ENCODE measurements at places on chromosomes 7 and 10.

- DNase-seq, result no peak
Measured at GRCh38 chr10:88989824-88990383, 694 bp upstream of the FAS start.

GRCh38 chr7:38232502-38233366, 40.7 kb downstream of the TARP start:
- no peak for DNase-seq

- no peak for DNase-seq
Measured at GRCh38 chr7:26664735-26665416, 199.5 kb downstream of the SKAP2 start.

DNA sequence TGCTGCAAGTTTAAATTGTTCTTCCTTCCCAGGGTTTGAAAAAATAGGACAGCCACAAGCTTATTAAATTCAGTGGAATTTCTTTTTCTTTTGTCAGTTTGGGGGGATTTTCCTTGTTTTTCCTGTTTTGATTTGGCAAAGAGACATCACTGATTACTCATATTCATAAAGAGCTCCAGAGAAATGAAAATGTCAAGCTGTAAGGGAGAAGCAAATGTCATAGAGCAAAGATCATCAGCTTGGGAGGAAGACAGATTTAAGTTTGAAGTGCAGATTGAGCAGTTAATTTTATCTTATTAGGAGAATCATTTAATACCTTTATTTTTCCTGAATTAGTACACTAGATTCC, 255.8 kb upstream of the PHYHIPL start:
- DNase-seq, result no peak

DNA sequence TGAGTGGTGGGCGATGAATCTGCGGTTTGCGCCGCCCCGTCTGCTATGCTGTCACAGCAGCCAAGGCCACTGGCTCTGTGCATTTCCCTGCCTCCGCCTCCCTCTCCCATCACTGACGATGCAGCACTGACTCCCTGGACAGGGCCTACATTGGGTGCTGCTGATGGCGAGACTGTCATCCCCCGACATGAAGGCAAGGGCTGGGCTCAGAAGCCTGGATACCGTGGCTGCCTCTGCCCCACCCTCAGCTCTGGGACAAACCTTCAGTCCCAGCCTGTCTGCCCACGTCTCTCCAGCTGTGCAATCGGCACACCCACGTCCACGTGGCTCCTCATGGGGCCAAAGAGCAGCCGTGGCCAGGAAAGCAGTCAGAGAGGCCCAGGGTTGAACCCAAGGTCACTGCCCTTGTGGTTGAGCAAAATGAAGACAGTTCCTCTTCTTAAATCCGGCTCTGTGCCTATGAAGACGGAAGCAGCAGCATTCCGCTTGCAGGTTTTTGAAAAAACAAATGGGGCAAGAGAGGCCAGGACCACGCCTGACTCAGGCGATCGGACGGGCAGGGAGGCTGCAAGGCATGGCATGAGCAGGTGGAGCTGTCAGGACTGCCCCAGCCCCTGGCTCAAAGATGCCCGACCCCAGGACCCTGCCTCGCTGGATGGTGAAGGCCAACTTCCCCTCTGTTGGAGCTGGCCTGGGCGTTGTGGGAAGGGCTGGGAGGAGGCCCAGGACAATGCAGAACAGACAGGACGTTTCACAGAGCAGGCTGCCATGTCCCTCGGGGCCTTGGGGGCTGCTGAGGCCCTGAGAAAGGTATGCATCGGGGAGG, 517.5 kb downstream of the DNAJB6 start:
- DNase-seq, result no peak

- no peak for DNase-seq
Measured at GRCh38 chr10:89550509-89550908, 15.1 kb upstream of the SLC16A12 start.

DNA sequence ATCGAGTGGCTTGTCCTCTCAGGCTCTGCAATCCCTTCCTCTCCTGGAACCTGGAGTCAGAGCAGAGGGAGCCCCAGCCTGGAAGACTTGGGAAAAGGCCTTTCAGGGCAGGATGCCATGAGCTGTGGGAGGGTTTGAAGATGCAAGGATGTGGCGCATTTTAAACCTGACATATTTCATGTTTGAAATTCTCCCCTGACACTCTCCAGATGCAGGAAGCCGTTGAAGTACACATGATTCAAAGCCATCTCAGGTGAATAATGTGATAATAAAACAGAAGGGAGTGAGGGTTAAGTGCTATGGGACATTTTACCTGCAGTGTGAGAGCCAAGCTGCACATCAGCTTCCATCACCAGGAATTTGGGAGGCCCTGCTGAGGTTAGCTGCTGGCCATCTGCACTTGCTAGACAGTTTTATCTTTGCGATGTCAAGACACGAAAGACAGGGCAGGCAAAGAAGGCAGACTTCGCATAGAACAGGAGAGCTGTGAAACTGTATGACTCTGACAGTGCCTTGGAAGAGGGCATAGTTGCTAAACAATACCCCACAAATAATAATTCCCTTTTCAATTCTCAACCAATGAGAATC, 159.1 kb upstream of the GDF10 start:
- no peak for DNase-seq

GRCh38 chr7:116672596-116673456, 830 bp downstream of the MET start:
- DNase-seq, result no peak

GRCh38 chr10:11586170-11586569, 25.3 kb downstream of the USP6NL start:
- DNase-seq, result no peak

- no peak for DNase-seq
Measured at GRCh38 chr7:101205901-101206664, 5.2 kb upstream of the MOGAT3 start.

DNA sequence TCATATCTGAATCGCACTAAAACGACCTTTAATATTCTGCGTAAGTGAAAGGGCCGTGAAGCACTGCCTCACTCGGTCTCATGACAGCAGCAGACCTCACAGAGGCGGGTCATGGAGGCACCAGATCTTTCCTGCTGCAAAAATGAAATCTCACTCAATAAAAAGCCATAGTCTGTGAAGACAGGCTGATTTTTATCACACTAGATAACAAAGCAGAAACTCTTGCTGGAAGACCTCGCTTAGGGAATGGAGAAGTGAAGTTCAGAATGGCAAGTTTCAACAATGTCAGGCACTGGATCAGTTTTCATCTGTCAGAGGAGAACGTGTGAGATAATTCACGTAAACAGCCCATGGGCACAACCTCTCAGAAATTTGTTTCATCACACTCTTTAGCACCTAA, 8.0 kb downstream of the SEPHS1 start:
- no peak for DNase-seq

- no peak for DNase-seq
Measured at GRCh38 chr10:131832056-131832685, 68.6 kb upstream of the PPP2R2D start.

GRCh38 chr7:105647591-105647990, 66.3 kb upstream of the EFCAB10 start:
- no peak for DNase-seq

DNA sequence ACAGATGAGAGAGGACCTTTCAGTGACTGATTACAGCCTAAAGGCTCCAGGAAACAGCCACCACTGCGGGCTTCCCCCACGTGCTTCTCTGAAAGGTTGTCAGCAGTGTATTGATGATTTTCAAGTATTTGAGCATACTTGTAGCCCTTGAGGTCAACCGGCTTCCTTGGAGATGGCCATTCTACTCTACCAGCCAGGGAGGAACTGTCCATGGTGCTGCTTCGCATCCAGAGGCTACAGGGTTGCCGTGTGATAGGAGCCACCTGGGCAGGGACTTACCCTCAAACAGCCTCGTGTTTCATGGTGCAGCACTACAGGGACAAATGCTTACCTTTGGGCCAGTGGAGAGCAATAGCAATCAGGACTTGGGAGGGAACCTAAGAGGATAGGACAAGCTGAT, 179.5 kb downstream of the DPP6 start:
- no peak for DNase-seq

GRCh38 chr7:92723205-92723604, 113.2 kb downstream of the CDK6 start:
- no peak for DNase-seq

DNA sequence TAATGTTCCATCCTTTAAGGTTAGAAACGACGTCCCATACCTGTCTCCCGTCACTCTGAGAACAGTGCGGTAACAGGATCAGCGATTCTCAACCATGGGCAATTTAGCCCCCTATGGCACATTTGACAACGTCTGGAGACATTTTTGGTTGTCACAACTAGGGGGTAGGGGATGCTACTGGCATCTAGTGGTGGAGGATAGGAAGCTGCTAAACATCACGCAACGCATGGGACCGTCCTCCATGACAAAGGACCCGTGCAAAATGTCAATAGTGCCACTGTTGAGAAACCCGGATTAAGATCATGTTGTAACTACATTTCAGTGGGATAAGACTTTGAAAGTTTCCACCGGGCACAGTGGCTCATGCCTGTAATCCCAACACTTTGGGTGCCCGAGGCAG, 5.0 kb upstream of the PAXIP1 start:
- no peak for DNase-seq

GRCh38 chr10:59322131-59322530, 40.2 kb downstream of the FAM13C start:
- DNase-seq, result no peak

DNA sequence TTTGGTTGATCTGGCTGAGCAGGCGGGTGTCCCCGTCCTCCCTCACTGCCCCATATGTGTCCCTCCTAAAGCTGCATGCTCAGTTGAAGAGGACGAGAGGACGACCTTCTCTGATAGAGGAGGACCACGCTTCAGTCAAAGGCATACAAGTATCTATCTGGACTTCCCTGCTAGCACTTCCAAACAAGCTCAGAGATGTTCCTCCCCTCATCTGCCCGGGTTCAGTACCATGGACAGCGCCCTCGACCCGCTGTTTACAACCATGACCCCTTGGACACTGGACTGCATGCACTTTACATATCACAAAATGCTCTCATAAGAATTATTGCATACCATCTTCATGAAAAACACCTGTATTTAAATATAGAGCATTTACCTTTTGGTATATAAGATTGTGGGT, 26.9 kb upstream of the TRIM56 start:
- peak; percentile 43 for DNase-seq

DNA sequence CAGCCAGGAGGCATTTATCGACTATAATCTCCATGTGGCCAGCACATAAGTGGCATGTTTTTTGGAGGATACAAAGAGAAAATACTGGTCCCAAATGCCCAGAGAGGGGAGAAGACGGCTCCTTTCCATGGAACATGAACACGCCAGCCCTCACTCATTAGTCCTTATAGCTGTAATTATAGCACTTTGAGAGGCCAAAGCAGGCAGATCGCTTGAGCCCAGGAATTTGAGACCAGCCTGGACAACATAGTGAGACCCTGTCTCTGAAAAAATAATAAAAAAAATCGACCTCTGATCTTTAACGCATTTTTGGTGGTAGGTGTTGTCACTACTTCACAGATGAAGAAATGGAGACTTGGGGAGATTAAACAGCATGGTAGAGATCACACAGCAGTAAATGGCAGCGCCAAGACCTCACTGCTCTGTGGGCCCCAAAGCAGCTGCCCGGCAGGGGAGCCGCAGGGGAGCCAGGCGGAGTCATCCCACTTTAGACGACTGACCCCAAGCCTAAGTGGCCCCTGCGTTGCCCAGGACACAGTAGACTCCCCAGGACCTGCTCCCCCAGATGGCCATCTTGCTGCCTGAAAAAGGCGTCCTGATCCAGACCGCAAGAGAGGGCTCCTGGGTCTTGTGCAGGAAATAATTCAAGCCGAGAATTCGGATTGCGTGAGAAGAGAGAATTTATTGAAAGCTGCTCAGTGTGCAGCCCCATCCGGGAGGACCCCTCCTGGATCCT, 21.2 kb upstream of the PRKAG2 start:
- DNase-seq, result no peak

- DNase-seq, result no peak
Measured at GRCh38 chr7:85750454-85750949, 563.6 kb upstream of the SEMA3D start.

DNA sequence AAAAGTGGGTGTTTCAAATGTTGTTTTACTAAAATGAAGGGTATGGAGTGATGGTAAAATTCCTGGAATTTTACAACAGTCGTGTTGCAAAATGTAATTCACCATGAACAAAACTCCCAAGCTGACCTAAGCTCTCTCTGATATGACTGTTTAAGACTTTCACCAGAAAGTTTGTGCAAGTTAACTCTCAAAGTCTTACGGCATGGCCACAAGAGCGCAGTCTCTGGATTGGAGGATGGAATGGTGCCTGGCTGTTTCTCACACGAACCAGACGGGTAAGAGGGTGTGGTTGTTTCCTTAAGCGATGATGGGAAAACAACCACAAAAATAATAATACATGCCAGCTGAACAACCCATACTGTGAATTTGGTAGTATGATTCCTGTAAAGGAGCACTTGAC, 662.5 kb downstream of the KCNMA1 start:
- DNase-seq, result no peak

- no peak for DNase-seq
Measured at GRCh38 chr10:110903280-110904278, 15.4 kb downstream of the BBIP1 start.

DNA sequence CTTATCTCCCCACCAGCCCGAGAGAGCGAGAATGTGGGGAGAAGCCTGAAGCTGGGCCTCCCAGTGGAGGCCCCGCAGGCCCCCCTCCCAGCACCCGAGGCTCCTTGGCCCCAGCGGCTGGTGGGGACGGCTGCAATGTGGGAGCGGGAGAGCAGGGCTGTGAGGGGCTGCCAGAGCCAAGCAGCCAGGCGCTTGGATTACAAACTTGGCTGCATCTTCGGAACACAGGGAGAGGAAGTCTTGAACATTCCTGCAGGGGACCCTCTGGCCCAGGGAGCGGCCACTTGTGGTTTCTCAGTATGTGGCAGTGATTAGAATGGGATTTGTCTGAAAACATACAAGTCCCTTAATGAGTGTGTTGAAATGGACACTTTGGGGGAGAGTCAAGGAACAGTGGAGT, 23.2 kb downstream of the ELN start:
- no peak for DNase-seq

GRCh38 chr7:99563650-99564049, 5.2 kb downstream of the ZNF655 start:
- DNase-seq, result no peak

DNA sequence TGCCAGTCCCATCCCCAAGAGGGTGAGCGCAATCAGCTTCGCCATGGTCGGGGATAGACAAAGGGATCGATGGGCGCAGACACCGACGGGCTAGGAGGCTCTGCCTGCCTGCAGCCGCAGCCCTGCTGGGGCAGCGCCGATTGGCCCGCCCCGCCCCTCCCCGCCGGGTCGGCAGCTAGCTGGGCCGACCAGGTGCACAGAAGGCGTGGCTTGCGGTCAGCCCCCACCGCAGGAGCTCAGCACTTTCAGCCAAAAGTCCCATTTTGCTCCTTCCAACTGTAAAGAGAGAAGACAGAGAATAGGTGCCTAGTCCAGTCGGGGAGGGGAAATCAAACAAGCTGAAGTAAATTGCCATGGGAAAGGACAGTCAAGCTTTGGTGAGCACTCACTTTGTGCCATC, at the start of gene PON1:
Gene PON1, minus strand, starts transcription at position 102 of the 400 bp plus-strand sequence. Its CDS starts 57 bp downstream, at position 45.
- DNase-seq, result no peak

Measured in activated B cell treated with CpG ODN at 0.5 μM for 24 hours (primary cell).